ENCODE measurements at places on chromosomes 11 and 22.

DNA sequence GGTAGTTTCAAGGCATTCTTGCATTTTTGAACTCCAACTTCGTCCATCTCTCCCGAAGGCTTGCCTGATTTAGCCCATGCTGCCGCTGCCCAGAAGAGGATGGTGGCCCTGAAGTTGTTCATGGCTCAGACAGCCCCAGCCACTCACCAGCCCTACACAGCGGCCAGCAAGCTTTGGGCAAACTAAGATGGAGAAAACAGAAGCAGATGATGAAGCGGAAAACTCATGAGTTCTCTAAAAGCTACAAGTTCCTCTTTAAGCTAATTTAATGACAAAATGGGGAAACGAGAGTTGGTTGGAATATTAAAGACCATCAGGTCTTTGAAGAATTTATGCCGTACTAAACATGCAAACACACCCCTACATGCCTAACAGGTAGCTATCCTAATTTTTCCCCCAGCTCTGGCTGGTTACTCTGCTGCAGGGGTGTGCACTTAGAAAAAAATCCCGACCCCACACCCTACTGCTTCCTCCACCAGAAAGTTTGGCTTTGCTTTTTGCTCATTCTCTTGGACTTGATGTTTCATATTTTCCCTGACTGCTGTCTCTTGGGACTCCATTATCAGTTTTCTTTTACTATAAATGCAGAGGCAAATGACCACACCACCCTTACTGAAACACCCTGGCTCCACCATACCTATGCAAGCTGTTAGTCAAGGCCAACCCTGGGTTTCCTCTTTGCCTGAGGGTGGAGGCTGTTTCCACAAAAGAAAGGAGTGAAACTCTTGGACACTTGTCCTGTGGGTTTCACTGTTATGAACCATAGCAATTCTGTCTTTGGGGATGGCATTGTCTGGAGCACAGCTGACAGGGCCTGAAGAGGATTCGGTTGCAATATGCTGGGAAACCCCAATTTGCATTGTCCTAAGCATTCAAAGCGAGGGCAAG lies at the start of gene MPEG1:
MPEG1 (minus strand) TSS at position 184 of the 888 bp plus-strand sequence; CDS start at position 122, 62 bp downstream.
- no peak for DNase-seq

DNA sequence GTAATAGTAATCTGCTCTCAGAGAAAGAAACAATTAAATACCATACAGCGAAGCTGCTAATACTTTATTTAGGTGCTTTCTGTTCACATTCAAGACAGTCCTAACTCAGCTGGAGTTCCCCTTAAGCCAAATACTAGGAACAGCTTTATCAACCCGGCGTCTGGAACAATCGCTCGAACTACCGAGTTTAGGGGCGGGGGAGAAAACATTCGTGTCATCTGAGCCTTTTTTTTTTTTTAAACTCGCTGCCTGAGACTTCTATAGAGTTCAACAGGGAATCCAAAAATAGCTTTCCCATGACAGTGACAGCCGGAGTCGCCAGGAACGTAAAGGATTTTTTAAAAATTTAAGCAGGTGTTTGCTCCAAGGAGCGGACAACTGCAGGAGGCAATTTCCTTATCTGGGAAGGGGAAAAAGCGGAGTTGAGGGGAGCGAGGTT lies 852 bp downstream of the TRAF6 start:
- no peak for DNase-seq

GRCh38 chr22:29633514-29634312 lies 30.3 kb downstream of the NF2 start:
- no peak for DNase-seq

- no peak for DNase-seq
Measured at GRCh38 chr11:79600711-79601110, 159.9 kb upstream of the TENM4 start.

DNA sequence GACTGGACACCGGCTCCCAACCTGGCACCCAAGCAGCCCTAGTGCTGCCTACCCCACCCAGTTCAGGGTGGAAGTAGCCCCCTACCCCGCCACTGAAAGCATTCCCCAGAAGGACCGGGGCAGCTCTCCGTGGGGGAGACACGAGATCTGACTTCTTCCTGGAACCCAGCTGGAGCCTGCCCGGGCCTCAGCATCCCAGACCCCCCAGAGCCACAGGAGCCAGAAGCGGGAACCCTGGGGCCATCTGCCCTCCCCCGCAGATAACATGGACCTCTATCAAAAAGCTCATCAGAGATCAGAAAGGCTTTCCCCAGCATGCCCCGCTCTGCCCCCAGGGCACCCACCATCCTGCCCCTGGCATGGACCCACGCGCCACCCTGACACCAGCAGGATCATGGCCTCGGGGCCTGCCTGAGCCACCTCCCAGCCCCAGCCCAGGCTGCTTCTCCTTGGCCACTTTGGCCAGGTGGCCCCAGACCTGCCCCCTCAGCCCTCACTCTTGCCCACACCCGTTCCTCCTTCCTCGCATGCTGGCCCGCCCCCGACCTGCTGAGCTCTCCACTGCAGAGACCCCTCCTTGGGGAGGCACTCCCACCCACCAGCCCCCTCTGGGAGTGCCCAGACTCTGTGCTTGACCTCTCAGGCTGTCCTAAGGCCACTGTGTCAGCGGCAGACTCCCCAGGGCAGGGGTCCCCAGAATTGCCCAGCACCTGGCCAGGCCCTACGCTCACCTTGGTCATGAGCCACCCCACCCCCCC lies 17.1 kb downstream of the WNT7B start:
- DNase-seq: no peak

DNA sequence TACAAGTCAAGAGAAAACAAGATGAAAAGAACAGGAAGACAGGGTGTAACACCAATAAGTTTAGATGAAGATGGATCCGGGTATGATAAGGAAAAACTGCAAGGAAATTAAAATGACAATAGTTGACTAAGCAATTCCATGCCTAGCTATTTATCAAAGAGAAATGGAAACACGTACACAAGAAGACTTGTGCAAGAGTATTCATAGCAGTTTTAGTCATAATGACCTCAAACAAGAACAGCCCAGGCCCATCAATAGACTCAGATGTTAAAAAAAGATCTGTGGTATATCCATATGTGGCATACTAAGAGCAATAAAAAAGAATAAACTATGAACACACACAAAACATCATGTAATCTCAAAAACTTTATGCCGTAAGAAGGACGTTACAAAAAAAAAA lies 33.2 kb downstream of the SLC5A12 start:
- no peak for DNase-seq

DNA sequence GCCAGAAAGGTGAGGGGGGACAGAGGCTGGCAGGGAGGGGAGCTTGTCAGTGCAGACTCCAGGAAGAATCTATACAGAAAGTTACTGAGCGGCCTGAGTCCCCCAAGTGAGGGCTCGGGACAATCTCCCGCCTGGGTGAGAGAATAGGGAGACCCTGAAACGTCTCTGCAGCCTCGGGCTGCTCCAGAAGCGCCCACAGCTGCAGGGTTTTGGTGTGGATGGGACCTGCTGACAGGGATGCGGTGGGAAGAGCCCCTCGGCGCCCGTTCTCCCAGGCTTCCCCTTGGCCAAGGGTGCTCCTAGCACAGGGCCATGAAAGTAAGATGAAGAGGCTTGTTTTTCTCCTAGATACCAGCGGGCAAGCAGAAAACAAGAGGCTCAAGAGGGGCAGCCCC lies 743 bp upstream of the RCE1 start:
- DNase-seq: no peak

- no peak for DNase-seq
Measured at GRCh38 chr11:2748814-2749554, 49.2 kb upstream of the KCNQ1OT1 start.

DNA sequence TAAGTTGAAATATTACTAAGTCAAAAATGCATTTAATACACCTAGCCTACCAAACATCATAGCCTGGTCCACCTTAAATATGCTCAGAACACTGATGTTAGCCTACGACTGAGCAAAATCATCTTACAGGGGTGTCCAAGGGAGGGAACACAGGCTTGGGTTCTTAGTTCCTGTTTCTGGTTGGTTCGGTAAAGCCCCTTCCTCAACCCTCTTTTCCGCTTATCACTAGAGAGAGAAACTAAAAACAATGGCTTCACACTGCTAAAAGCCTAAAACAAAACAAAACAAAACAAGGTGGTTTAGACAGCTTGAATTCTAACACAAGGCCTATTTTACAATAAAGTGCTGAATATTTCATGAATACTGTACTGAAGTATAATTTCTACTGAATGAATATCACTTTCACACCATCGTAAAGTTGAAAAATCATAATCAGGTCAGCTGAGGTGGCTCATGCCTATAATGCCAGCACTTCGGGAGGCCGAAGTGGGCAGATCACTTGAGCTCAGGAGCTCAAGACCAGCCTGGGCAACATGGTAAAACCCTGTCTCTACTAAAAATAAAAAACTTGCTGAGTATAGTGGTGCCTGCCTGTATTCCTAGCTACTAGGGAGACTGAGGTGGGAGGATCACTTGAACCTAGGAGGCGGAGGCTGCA lies 118.0 kb downstream of the SIK3 start:
- DNase-seq: no peak

Measured in A549 (cell line).